ENCODE measurements at places on chromosomes 4 and X. TPM values are rescaled to one million over a fixed set of nuclear protein-coding genes. Genes with fewer than 3 reads are reported as not detected.

DNA sequence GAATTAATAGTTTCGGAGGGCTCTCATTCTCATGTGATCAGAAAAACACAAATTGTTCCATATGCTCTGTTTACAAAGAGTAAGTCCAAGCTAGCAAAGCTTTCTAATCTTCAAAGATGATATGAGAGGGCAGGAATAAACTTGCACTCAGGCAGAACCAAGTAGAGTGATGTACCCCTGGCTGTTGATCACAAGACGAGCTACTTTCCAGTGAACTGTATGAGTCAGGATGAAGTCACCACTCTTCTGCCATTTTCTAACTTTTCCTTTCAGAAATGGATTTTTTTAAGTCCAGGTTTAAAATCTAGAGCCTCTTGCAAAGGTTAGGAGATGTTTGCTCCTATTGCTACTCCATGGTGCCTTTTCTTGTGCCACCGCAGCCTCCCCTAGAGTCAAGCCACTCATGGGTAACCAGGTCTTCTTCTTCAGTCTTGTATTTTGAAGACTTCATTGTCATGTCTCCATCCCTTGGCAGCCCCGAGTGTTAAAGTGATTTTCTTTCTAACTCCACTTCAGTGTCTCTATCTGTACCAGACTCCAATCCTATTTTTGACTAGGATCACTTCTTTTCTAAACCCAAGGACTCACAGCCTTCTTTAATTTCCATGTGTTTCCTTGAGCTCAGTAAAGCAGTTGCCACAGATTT is 171.9 kb upstream of the GALNT7 start:
- DNase-seq: no peak
- H3K4me3 ChIP-seq: no peak overlapping the region
- H3K27me3 ChIP-seq: peaks cover 63% of the 10 kb centered on the region
- H3K4me1 ChIP-seq: no peaks in the 10 kb centered on the region

DNA sequence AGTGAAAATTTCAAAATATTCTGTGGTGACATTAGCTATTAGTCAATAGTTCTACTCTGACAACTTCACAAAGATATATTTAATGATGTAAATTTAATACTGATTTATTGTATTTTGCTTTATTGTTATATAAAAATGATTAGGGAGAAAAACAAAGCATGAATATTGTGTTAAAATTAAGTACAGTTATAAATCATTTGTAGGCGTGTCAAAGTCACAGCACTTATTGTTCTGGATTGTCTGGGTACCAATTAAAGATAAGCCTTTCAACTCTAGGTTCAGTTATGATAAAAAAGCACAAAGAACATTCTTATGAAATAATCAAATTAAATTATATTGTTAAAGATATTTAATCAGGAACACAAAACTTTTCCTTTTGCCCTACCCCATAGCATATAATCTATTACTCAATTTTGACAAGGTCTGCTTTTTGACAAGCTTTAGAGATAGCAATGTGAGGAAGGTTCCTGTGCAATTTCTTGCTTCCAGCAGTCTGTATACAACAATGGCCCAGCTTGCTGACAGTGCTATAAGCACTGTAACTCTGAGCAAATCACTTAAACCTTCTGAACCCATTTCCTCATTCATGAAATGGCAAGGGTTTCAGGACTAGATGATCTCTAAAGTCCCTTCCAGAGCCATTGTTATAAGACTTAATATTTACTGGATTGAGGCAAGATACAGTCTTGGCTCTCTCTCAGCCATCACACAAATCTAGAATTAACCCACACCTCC is 910.3 kb upstream of the LCORL start:
- H3K4me3 ChIP-seq: no peak overlapping the region
- no peak for DNase-seq
- no peaks in the 10 kb centered on the region for H3K4me1 ChIP-seq

The WDFY3 gene
- 2.4 TPM for total RNA-seq

GRCh38 chr4:186931519-186931918 is 207.9 kb upstream of the FAT1 start:
- H3K4me1 ChIP-seq: no peaks in the 10 kb centered on the region
- no peak overlapping the region for H3K4me3 ChIP-seq
- H3K36me3 ChIP-seq: no peaks in the 10 kb centered on the region
- H3K27me3 ChIP-seq: no peaks in the 10 kb centered on the region

DNA sequence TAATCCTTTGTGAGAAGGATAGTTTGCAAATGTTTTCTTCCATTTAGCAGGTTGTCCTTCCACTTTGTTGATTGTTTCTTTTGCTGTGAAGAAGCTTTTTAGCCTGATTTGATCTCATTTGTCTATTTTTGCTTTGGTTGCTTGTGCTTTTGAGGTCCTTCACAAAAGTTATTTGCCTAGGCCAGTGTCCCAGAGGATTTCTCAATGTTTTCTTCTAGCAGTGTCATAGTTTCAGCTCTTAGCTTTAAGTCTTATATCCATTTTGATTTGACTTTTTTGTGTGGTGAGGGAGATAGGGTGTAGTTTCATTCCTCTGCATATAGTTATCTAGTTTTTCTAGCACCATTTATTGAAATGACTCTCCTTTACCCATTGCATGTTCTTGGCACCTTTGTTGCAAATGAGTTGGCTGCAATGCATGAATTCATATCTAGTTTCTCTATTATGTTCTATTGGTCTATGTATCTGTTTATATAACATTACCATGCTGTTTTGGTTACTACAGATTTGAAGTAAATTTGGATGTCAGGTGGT is 41.8 kb upstream of the ANTXR2 start:
- no peak overlapping the region for H3K4me3 ChIP-seq
- no peaks in the 10 kb centered on the region for H3K36me3 ChIP-seq
- H3K27ac ChIP-seq: no peak overlapping the region
- no peak for DNase-seq
- no peaks in the 10 kb centered on the region for H3K27me3 ChIP-seq

GRCh38 chrX:23785580-23785979 is 2.6 kb downstream of the SAT1 start:
- H3K4me3 ChIP-seq: peak overlapping the region; percentile 93
- peaks cover 20% of the 10 kb centered on the region for H3K4me1 ChIP-seq
- peak overlapping the region; percentile 67 for H3K27ac ChIP-seq
- H3K27me3 ChIP-seq: no peaks in the 10 kb centered on the region

DNA sequence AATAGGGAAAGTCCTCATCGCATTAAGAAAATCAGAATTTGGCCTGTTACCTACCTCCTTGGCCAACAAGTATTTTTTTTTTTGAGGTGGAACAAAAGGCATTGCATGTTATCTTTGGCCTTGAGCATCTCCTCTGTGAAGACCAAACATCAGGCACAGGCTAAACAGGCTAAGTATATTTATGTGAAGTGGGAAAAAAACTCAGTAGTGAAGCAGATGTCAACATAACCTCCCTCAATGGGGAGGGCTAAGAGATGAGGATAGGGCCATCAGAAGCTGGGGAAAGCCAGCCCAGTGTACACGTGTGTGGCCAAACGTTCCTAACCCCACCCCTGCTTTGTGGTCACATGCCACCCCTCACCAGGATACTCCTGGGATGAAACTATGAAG is 102.5 kb downstream of the FNIP2 start:
- no peaks in the 10 kb centered on the region for H3K27me3 ChIP-seq
- H3K4me1 ChIP-seq: peaks cover 6% of the 10 kb centered on the region
- no peak overlapping the region for H3K27ac ChIP-seq
- peaks cover 16% of the 10 kb centered on the region for H3K36me3 ChIP-seq
- no peak overlapping the region for H3K4me3 ChIP-seq

The DCAF4L1 gene
- 0.25 TPM for total RNA-seq

DNA sequence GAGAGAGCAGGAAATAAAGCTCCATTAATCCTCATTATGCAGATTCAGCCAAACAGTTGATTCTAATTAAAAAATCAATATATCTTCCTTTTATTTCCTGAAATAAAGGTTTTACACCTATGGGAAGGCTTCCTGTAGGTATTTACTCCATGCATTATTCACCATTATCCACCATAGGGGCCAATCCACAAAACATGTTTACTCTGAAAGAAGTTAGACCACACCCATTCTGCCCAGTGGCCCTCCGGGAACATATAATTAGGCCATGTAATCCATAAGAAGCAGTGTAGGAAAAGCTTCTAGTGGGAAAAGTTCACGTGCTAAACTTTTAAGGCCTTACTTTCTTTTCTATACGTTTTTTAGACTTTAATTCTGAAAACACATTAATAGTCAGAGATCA is 57.7 kb downstream of the SAT1 start:
- H3K4me3 ChIP-seq: no peak overlapping the region
- DNase-seq: no peak
- no peaks in the 10 kb centered on the region for H3K4me1 ChIP-seq
- no peaks in the 10 kb centered on the region for H3K36me3 ChIP-seq
- no peak overlapping the region for H3K27ac ChIP-seq

DNA sequence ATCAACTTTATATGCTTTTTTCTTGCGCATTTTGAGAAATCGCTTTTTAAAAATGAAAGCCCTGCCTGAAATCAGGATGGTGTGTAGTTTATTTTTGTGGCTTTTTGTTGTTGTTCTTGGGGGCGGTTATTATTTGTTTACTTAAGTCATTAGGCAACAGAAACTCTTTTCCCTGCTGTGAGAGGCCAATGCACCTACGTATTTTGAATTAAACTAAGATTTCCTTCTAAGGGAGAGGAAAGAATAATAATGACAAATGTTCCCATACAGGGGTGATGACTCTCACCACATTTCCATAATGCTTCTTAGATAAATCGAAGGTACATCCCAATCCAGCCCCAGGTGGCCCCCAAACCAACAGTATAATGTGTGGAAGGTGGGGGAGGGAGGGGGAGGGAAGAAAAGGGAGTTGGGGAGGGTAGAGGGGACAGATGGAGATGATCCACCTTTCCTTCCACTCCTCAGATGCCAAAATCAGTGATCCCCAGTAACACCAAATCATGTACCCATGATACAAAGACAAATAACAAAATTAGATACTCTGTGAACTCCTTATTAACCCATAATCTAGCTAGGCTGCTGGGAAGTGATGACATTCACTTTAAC is 39.6 kb downstream of the ZNF827 start:
- peaks cover 10% of the 10 kb centered on the region for H3K36me3 ChIP-seq
- peaks cover 25% of the 10 kb centered on the region for H3K4me1 ChIP-seq
- no peak overlapping the region for H3K4me3 ChIP-seq
- no peak for DNase-seq
- no peaks in the 10 kb centered on the region for H3K27me3 ChIP-seq

GRCh38 chrX:70527610-70528345 is 83.1 kb downstream of the DLG3 start:
- H3K4me1 ChIP-seq: peaks cover 5% of the 10 kb centered on the region
- DNase-seq: no peak
- no peak overlapping the region for H3K27ac ChIP-seq

GRCh38 chr4:48042979-48043461 is 26.4 kb downstream of the NIPAL1 start:
- no peaks in the 10 kb centered on the region for H3K36me3 ChIP-seq
- H3K4me3 ChIP-seq: no peak overlapping the region
- peaks cover 47% of the 10 kb centered on the region for H3K27me3 ChIP-seq
- peak overlapping the region; percentile 9 for H3K27ac ChIP-seq
- H3K4me1 ChIP-seq: peaks cover 33% of the 10 kb centered on the region

- no peak overlapping the region for H3K4me3 ChIP-seq
- H3K27ac ChIP-seq: no peak overlapping the region
- DNase-seq: no peak
- no peaks in the 10 kb centered on the region for H3K36me3 ChIP-seq
- no peaks in the 10 kb centered on the region for H3K4me1 ChIP-seq
Measured at GRCh38 chrX:15127010-15127409, 142.9 kb downstream of the ASB9 start.

The HS3ST1 gene
- not detected for total RNA-seq

The CFP gene
- 25.3 TPM for total RNA-seq

DNA sequence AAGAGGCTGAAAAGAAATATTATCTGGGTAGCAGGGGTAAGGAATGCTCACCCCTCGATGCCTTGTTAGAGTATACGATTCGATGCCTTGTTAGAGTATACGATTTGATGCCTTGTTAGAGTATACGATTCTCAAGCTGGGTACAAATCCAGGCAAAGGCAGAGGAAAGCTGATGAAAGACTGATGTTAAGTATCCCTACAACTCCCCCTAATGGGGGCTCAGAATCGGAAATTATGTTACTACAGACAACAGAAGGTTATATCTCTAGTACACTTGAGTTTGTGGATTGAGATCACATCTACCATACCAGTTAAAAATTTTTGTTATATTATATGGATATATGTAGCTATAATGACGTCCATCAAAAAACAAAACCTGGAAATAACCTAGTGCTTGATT is 4.8 kb downstream of the LRRC66 start:
- no peak for DNase-seq
- H3K4me3 ChIP-seq: no peak overlapping the region
- no peak overlapping the region for H3K27ac ChIP-seq

DNA sequence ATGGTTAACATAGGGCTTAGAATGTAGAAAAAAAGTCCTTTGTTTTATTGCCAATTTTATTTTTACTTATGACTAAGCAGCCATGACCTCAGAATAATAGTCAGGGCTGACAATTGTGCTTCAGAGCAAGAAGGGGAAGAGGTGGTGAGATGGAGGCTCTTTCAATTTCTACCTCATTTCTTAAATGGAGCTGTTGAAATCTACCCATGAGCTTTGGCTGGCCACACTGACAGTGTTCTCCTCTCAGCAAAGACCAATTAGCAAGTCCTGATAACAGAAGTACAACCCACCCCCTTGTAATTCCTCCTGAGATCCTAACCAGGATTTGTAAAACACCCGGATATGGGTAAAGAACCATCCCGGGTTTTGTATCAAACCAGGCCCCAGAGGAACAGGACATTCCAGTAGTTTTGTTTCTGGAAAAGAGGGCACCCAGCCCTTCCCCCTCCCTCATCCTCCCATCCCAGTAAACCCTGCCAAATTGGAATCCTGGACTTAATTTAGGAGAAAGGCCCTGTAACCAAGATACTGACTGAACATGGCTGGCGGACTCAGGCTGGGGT is at the start of gene HEPH:
Gene HEPH, plus strand, starts transcription at position 399 of the 563 bp plus-strand sequence. CDS start 6,324 bp downstream, outside the sequence.
- H3K27ac ChIP-seq: no peak within 1 kb of the TSS
- no peaks in the 10 kb centered on the region for H3K27me3 ChIP-seq
- H3K4me3 ChIP-seq: no peak within 1 kb of the TSS
- H3K4me1 ChIP-seq: no peaks in the 10 kb centered on the region

DNA sequence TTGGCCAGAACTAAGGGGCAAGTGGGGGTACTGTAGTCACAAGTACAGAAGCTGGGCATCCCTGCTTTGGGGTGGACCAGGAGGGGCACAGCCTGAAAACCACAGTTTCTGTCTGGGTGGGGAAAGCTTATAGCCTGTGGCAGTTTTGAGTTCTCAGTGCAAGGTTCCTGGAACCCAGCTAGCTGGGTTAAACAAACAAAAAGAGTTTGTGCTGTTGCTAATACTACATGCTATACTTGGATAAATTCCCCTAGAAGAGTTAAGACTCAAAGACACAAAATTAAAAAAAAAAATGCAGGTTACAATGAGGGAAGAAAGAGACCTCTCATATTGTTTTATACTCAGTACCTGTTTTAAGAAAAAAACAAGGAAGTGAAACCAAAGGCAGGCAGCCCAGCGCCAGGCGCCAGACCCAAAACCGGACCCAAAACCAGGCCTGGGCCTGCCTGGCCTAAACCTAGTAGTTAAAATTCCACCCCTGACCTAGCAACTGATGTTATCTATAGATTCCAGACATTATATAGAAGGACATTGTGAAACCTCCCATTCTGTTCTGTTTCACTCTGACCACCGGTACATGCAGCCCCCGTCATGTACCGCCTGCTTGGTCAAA is 50.8 kb downstream of the SLC2A9 start:
- no peak overlapping the region for H3K27ac ChIP-seq
- H3K27me3 ChIP-seq: no peaks in the 10 kb centered on the region
- no peaks in the 10 kb centered on the region for H3K36me3 ChIP-seq

The GRIA3 gene
- 0.34 TPM for total RNA-seq

- H3K4me3 ChIP-seq: no peak overlapping the region
- no peak for DNase-seq
- no peaks in the 10 kb centered on the region for H3K27me3 ChIP-seq
- peaks cover 2% of the 10 kb centered on the region for H3K4me1 ChIP-seq
Measured at GRCh38 chrX:7191681-7192110, 43.7 kb upstream of the PUDP start.

The VSIG1 gene
- total RNA-seq: 32.6 TPM

The L1CAM gene
- total RNA-seq: 3.9 TPM

The DDX53 gene
- total RNA-seq: not detected

The MYOZ2 gene
- total RNA-seq: not detected

Data from T-helper 17 cell (primary cell).